ENCODE measurements at places on chromosomes 4 and X.

DNA sequence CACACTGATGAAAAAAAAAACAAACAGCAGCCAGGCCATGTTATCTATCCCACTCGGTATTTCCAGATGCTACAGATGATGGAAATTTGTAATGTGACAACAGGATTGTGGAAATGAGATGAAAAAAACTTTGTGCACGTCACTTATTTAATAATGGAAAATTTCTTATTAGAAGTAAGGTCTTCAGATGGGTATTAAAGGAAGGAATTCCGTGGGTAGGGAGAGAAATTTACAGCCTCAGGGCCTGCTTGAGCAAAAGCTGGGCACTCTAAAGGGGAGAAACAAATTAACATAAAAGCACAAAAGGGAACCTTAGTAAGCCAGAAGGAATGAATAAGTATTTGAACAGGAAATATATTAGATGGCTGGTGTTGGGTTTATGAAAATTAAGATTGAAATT is 4.2 kb upstream of the PKD2 start:
- no peak for DNase-seq

- DNase-seq, result no peak
These were observed 158.7 kb downstream of the DCHS2 start for GRCh38 chr4:154332681-154333421.

- peak; percentile 76 for DNase-seq
These were observed at the start of gene EDA for GRCh38 chrX:69615779-69616456. EDA (plus strand) TSS chrX:69616113.

- no peak for DNase-seq
These were observed 62.1 kb downstream of the TBC1D14 start for GRCh38 chr4:6971536-6972374.

DNA sequence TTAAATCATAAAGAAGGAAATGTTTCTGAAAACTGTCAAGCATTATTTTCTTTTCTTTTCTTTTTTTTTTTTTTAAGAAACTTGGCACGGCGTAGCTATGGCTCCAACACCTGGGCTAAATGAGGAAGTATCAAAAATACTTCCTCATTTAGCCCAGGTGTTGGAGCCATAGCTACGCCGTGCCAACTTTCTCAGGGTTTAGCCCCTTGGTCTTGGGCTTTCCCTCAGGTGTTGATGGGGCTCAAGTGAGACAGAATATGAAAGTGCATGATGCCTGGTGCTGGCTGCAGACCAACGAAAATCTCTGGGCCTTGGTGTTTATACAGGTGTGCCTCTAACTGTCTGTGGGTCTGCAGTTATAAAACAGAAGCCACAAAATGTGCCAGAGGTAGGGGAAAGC is 132.7 kb downstream of the ARHGAP24 start:
- no peak for DNase-seq

DNA sequence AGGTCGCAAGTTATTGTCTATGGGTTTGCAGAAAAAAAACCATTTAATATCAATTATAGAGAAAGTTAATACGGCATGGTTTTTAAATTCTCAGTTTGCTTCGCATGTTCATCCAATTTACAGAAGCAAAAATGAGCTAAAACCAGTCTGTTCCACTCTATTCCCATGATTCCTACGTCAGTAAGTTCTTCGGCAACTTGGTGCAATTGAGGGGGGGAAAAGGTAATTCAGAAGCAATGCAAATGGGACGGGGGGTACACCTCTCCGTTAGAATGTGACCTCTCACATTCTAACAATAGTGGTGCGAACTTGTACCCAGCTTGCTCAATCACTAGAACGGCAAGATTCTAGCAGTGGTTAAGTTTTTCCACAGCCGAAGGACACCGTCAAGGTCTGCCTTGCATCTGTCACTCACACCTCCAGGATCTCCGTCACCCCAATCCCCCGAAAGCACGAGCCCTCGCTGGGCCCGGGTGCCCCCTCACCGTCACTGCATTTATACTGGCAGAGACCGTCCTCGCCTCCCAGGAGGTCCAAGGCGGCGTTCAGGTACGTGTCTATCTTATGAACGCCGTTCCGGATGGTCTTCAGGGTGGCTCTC is 653 bp downstream of the PLA2G12A start:
- peak; percentile 9 for DNase-seq
